Fibroblast of skin of left biceps (primary cell): ENCODE measurements at places on chromosomes 1 and 21.

- DNase-seq: peak; percentile 32
Observed at GRCh38 chr1:74534241-74534640, 21.8 kb upstream of the LRRC53 start.

DNA sequence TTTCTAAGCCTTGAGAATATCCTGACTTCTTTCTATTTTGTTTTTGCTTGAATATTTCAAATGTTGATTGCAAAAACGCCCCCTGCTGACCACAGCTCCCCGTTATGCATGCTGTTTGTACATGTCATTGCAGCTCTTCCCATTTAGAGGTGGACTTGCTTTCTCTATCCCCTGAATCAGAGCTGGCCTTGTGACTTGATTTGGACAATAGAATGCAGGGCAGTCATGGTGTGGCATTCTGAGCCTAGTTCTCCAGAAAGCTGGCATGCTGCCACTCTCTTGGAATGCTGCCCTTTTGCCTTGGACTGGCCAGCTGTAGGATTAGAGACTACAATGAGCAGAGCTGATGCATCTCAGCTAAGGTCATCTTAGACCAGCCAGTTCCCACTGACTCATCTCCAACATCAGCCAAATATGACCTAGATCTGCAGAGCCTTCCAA is 1561.5 kb downstream of the MRPL39 start:
- peak; percentile 16 for DNase-seq

DNA sequence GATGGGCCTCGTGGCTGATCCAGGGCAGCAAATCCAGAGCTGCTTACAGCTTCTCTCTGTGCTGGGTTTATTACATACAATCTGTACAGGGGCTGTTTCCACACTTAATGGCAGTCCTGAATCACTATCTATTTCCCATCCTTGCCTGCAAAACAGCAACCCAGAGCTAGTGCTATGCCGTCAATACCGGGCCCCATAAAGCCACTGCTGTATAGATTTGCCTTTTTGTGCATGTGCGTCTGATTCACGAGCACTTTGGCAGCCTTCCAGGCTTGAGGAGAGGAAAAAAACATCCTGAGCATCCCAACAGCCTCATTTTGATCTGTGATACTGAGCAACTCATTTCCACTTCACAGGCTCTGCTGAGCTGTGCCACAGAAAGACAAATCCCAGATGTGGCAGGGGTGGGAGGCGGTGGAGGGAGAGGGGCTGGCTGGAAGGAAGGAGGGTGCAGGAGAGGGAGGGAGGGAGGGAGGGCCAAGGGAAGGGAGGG is 65.2 kb upstream of the TARBP1 start:
- peak; percentile 98 for DNase-seq

GRCh38 chr1:230077011-230077410 is 10.0 kb downstream of the GALNT2 start:
- no peak for DNase-seq

DNA sequence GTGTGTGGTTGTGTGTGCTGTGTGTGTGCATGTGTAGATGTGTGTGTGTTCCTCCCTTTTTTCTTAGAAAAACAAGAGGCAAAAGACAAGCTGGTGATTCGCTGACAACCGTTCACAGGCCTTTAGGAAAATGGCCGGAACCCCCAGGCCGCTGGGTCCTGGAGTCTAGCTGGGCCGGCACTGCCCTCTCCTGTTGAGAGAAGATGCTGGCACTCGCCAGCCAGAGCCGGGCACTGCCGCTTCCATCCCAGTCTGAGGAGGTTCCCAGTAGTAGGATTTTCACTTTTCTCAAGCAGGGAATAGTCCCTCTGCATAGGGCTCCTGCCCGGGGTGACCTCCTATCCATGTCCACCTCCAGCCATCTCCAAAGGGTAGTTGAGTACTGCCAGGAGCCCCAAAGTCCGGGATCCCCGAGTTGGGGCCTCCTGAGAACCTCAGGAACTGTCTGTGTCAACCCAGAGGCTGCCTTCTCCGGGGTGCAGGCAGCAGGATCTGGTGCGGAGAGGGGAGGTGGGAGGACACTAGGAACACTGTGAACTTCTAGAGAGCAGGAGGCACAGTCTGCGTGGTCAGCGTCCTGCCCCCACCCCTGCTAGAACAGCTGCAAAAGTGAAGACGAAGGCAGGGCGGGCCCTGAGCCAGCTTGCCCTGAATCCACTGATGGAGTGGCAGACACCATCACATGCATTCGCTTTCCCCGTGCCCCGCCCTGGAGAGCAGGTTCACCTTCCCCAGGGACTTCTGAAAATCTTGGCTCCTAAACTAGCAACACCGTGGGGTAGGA is 44.1 kb upstream of the ARHGEF16 start:
- no peak for DNase-seq

- no peak for DNase-seq
Observed at GRCh38 chr1:203640723-203641502, 14.3 kb downstream of the ATP2B4 start.

DNA sequence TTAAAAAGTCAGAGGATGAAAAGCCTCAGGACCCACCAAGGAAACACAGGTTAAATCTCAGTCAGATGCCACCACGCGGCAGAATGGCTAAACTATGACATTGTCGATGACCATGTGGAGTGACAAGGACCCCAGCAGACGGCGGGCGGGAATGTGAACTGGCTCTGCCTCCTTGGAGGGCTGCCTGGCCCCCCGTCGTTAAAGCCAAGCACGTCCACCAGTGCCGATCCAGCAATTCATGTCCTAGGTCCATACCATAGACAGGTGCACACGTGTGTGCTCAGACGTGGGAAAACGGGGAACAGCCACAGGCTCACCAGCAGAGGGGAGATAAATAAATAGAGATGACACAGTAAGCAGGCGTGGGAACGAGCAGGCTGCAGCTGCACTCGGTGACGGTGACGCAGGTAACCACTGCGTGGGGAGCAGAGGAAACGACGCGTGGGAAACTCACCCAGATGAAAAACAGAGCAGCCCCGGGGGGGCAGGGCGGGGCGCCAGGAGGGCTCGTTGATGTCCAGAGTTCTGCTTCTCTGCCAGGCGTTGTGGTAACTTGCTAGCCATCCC is 28.3 kb upstream of the PCBP3 start:
- no peak for DNase-seq

GRCh38 chr1:209618756-209619420 is 33.3 kb downstream of the LAMB3 start:
- DNase-seq: no peak

GRCh38 chr1:74195339-74195738 is 2.6 kb downstream of the LRRIQ3 start:
- no peak for DNase-seq

DNA sequence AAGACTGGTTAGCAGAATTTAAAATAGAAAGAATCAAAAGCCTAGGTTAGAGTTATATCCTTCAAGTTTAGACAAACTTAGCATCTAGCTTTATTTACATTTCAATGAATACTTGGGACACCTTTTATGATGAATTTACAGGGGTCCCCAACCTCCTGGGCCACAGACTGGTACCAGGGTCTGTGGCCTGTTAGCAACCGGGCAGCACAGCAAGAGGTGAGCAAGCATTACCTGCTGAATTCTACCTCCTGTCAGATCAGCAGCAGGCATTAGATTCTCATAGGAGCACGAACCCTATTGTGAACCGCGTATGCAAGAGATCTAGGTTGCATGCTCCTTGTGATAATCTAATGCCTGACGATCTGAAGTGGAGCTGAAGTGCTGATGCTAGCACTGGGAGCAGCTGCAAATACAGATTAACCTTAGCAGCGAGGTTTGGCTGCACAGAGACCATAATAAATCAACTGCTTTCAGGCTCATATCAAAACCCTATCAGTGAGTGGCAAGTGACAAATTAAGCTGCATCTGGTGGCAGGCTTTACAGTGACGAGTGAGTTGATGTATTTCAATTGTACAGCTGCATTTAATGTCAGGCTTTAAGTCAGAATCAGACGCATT is 82.0 kb downstream of the UCHL5 start:
- no peak for DNase-seq

GRCh38 chr1:119227456-119227855 is 87.0 kb upstream of the WARS2 start:
- DNase-seq: peak; percentile 67

DNA sequence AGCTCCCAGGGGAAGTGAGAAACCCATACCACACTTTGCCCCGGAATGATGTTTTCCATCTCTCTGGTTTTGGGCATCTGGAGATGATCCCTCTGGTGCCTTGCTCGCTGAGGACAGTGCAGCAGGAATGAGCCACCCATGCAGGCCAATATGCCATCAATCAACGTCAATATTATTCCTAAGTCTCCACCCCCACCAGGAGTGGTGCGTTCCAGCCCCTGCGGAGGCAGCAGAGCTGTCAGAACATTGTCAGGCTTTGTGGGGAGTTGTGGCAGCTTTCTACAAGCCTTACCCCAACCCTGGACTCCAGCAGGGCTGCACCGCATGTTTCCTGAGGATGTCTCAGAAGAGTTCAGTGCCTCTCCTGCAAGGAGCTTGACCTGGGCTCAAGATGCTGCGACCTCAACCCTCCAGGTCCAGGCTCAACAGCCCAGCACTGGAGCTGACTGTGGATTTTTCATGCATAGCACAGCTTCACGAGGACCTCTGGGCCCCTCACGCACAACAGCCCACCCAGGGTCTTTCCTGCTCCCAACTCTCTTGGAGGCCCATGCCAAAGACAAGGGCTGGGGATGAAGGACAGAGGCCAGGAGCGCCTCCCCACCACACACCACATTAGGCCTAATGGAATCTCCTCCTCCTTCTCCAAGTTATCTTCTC is 67.5 kb downstream of the PSMG1 start:
- DNase-seq: no peak

GRCh38 chr1:6163973-6164617 is 16.0 kb downstream of the CHD5 start:
- no peak for DNase-seq

DNA sequence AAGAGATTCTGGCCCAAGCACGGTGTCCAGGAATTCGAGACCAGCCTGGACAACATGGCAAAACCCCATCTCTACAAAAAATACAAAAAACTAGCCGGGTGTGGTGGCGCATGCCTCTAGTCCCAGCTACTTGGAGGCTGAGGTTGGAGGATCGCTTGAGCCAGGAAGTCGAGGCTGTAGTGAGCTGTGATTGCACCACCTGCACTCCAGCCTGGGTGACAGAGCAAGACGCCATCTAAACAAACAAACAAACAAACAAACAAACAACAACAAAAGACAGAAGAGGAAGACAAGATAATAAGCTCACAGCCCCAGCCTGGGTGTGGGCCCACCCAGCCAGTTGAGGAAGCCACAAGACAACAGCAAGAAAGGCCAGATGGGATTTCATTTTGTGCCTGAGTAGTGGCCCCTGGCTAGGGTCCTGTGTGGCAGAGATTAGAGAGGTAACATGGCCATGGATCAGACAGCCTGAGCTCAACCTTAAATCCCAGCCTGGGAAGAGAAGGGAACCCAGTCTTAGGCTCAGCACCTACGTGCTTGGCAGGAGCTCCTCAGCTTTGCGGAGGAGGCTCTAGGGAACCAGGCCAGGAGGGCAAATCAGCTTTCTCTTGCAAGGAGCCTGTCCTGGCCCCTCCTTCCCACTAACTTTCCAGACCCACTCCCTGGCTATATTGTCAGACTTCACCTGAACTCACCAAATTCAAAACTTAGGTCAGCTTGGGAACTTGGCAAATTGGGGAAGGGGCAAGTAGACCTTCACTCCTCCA is 4.9 kb upstream of the BEST4 start:
- DNase-seq: no peak

DNA sequence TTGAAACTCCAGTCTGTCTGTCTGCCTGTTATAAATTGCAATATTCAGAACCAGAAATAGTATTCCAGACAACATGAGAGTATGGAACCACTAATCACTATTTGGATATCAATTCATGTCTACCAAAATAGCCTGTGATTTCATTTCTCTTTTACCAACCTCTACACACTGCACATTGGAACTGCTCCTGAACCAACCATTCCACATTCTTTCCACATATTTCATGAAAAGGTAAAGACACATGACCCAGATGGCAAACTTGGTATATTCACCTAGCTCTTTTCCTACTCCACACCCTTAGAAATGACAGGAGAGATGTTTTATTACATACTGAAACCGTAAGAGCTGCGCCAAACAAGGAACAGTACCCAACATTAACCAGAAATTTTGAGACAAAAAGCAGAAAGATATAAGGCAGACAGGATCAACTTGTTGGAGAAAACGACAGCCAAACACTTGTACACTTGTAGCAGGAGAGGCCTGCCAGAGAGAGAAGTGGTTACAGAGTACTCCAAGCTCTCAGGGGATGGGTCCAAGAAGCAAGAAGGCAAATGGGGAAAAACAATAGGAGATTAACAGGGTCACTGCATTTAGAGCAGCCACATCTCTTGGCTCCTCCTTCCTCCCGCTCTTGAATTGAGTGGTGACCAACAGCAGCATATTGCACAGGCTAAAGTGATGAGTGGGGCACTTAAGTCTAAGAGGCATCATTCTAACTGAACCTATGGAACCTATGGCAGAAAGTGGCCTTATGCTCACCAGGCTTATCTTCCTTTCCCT is 148.7 kb downstream of the SETD4 start:
- no peak for DNase-seq

DNA sequence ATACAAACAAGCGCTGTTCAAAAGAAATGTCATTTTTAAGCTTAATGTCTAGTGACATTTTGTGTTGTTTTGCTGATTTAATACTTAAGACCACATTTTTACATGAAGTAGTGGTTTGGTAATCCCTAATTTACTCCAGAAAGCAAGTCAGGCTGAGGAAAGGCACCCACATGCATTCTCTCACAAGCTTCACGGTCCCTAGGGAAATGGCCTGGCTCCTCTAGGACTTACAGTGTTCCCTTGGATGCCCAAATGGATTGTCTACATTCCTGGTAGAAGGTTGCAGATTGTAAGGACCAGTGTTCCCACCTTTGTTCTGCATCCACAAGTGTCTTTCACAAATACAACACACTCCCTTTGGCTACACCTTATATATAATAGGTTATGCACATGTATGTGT is 9.5 kb downstream of the GPSM2 start:
- no peak for DNase-seq

DNA sequence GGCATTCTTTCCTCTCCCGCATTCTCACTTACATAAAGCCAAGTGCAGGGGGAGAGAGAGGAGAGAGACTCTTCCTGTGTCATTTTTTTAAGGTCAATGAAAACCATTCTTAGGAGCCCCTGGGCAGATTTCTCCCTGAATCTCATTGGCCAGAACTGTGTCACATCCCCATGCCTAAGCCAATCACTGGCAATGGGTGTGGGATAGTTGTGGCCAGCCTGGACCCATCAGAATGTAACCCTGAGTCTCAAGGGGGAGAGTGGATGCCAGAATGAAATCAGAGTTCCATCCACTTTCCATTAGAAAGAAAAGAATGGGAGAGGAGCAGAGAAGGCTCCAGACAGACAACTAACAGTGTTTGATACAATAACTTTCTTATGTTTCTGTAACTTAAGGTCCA is 31.2 kb upstream of the COQ8A start:
- no peak for DNase-seq
